AG09309 (cell line): ENCODE measurements at places on chromosomes 1 and 21.

DNA sequence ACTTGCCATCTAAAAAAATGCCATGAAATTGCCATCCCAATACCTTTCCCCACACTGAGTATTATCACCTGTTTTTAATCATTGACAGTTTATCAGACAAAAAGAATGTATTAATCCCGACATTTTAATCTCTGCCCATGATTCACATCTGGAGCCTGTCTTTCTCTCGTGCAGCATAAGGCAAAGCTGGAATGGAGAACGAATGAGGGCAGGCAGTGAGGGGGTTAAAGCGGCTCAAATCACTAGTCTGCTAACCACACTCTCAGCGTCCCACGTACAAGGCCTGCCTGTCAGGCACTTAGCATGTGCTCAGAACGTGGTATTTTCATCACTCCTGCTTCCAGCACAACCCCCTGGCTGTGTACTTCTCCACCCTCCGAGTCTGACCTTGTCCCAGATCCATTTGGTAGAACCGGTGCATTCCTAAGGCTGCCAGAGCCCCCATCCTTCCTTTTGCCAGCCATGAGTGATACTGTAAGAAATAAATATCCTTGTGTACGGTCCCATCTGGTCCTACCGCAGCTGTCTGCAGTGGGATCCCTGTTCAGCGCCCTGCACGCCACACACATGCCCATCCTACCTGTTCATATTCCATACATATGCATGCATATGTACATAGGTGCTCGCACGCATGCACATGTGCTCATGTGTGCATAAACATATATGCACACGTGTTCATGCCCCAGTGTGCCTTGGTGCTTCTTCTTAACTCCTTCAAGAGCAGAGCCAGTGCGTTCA, 34.6 kb upstream of the FHAD1 start:
- no peak for DNase-seq

- DNase-seq, result no peak
Observed at GRCh38 chr1:1021920-1022259, 2.0 kb downstream of the AGRN start.

DNA sequence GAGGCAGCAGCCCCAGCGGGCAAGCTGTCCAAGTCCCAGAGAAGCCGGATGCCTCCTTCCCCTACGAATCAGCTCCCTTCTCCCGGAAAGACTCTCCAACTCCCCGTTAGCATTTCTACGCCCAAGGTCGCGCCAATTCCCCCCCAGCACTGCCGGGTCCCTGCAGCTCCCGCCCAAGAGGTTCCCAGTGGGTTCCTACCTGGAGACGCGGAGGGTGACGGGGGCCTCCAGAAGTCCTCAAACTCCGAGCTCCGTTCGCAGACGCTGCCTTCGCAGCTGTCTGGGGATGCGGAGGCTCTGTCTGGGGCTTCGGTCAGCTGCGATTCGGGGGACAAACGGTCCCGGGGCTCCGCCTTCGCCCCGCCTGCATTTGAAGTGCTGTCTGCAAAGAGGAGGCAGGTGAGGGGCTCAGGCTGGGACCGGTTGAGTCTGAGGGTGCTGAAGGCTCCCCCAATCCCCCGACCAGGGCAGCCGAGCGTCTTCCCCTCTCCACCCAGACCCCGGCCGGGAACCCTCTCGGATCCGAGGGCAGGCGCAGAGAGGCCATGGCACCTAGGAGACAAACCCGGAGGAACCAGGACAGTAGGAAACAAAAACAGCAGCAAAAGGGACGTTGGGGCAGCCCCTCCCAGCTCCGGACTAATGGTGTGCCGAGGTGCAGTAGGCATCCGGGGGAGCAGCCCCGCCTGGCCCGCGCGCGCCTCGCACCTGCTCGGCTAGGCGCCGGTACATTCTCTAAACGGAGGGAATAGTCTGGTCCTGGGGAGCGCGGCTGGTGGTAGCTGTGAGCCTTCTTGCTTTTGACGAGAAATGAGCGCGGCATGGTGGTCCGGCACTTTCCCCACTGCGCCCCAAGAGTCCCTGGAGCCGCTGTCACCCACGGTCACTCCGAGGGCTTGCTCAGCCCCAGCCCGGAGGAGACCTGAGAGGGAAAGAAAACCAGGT, 3.8 kb downstream of the GFI1 start:
- no peak for DNase-seq

DNA sequence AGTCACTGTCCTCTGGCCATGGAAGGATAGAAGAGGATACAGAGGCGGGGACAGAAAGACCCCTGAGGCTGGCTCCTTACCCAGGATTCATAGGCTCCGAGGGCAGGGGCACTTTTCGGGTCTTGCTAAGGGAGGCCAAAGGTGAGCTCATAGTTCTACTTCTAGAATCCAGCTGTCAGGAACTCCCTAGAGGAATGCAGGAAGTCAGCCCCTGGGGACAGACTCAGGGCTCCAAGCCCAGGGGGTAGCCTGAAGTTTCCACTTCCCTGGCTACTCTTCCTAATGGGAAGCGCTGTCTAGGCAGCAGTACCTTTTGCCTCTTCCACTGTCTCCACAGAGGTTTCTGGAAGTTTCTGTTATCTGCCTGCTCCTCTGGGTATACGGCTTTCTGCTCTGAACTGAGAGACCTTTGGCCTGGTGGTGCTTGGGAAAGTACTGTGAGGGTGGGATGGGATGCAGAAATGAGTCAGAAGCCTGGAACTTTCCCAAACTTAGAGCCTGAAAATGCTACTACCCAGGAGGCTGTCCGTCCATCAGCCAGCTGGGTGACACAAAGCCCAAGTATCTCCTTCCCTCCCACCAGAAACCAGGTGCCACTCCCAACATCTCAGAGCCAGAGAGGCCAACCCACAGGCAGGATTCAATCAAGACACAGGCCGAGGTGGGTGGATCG, 3.6 kb downstream of the UBXN11 start:
- DNase-seq, result no peak

- no peak for DNase-seq
Observed at GRCh38 chr1:21659099-21659923, 9.8 kb downstream of the RAP1GAP start.

DNA sequence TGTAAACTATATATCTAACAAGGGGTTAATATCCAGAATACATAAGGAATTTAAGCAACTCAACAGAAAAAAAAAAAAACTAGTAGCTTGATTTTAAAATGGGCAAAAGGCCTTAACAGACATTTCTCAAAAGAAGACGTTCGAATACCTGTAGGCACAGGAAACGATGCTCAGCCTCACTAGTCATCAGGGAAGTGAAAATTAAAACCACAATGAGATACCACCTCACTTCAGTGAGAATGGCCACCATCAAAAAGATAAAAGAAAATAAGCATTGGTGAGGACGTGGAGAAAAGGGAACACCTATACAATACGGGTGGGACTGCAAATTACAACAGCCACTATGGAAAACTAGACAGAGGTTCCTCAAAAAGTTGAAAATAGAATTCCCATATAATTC, 37.3 kb downstream of the NPHP4 start:
- DNase-seq, result no peak
